ENCODE measurements at places on chromosomes 4 and X.

DNA sequence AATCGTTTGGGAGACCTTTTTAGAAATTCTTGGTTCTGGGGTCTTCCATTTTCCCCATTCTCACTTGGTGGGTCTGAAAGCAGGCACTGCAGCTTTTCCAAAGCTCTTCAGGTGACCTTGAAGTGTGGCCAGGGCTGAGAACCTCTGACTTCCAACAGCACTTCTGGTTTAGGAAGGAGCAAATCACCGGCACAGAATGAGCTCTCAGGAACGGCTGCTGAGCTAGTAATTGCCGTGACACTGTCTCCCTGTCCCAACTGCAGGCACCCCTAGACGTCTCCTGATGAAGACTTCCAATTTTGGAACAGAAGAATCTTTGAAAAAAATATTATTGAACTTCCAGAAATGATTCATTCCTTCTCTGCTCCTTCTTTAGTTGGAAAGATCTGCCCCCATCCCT lies 31.3 kb downstream of the CD38 start:
- no peak for DNase-seq

GRCh38 chrX:20433388-20433775 lies 166.7 kb upstream of the RPS6KA3 start:
- DNase-seq: no peak

GRCh38 chr4:171281359-171281758 lies 531.8 kb upstream of the GALNTL6 start:
- no peak for DNase-seq

DNA sequence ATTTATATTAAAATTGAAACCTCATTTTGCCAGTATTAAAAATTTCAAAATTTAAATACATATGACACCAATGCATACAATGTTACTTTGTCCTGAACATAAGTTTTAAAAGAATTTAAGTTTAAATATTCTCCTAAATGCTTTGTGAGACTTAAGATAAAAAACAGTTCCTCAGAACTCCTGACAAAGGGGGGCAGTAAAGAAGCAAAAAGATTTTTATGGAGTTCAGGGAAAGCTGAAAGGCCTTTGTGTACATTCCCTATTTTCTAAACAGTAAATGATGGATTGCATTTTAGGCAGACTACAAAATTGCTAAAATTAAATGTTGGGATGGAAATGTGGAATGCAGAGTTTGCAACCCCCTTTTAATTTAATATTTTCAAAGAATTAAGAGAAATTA lies 81.7 kb downstream of the SNCA start:
- no peak for DNase-seq

- no peak for DNase-seq
These were observed 361.1 kb downstream of the MID1IP1 start for GRCh38 chrX:39162322-39162735.

GRCh38 chr4:5824635-5825034 lies 68.3 kb downstream of the CRMP1 start:
- peak; percentile 70 for DNase-seq

- DNase-seq: no peak
These were observed 246.1 kb downstream of the NR3C2 start for GRCh38 chr4:148196164-148196563.

GRCh38 chr4:3469386-3470243 lies 6.5 kb downstream of the DOK7 start:
- DNase-seq: no peak

GRCh38 chrX:15785176-15785750 lies 5.0 kb upstream of the ZRSR2 start:
- no peak for DNase-seq
